Fibroblast of villous mesenchyme (primary cell): ENCODE measurements at places on chromosomes 2 and 18.
A peak's percentile ranks its signal among the peaks of the same experiment; 100 is the strongest.

DNA sequence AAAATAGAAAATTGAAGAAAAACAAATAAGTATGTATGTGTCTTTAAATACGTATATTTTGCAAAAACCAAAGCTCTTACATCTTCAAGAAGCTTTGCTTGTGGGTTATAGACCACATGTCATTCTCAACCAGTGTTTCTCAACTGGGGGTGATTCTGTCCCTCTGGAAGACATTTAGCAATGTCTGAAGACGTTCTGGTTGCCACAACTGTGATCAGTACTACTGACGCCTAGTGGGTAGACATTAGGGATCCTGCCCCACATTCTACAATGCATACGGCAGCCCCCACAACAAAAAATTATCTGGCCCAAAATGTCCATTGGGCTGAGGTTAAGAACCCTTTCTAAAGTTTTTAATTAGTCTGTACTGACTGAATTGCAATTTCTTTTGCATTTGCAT, 48.4 kb downstream of the UNC50 start:
- DNase-seq = no peak

GRCh38 chr18:35085450-35086380, 44.5 kb downstream of the MAPRE2 start:
- no peak for DNase-seq

GRCh38 chr2:226798422-226799210, 1.0 kb downstream of the IRS1 start:
- DNase-seq = peak; percentile 65

DNA sequence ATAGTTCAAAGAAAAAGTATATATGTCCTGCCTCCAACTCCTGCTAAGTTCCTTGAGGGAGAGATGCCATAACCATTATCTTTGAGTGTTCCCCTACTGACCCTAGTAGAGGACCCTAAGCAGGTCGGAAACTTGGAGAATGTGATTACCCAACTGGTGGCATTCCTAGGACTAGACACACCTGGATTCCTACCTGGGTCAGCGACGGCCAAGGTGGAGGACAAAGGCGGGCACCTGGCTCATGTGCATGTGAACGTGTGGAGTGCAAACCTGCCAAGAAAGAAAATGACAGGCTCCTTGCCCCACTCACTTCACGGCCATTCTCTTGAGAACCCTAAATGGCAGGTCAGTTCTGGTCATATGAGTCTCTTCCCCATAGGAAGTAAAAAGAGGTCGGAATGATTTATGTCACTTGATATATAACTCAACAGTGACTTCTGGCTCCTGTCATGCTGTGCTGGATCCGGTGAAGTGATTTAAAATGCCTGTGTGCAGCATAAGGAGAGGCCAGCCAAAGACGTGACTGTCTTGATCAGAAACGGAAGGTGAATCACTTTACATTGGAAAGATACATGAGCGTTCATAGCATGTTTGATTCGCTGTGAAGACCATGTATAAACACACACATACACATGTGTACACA, 371.6 kb downstream of the EIPR1 start:
- no peak for DNase-seq

DNA sequence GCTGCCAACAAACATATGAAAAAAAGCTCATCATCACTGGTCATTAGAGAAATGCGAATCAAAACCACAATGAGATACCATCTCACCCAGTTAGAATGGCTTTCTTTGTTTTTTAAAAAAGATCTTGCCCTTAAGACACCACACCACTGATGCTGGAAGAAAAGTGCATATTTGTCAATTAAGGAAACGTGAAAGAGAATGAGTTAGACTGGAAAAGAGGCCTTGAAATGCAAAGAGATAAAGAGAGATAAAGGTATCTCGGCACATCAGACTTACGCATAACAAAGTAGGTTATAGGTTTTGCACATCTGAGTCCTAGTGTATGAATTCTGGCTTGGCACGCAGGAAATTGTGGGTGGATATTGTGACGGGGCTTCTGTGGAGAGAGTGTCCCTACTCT, 149.5 kb downstream of the MTX2 start:
- DNase-seq = no peak

GRCh38 chr2:74131901-74132300, 15.8 kb downstream of the BOLA3 start:
- no peak for DNase-seq

- DNase-seq = no peak
These were observed 36.9 kb upstream of the KCNG2 start for GRCh38 chr18:79760881-79761280.

DNA sequence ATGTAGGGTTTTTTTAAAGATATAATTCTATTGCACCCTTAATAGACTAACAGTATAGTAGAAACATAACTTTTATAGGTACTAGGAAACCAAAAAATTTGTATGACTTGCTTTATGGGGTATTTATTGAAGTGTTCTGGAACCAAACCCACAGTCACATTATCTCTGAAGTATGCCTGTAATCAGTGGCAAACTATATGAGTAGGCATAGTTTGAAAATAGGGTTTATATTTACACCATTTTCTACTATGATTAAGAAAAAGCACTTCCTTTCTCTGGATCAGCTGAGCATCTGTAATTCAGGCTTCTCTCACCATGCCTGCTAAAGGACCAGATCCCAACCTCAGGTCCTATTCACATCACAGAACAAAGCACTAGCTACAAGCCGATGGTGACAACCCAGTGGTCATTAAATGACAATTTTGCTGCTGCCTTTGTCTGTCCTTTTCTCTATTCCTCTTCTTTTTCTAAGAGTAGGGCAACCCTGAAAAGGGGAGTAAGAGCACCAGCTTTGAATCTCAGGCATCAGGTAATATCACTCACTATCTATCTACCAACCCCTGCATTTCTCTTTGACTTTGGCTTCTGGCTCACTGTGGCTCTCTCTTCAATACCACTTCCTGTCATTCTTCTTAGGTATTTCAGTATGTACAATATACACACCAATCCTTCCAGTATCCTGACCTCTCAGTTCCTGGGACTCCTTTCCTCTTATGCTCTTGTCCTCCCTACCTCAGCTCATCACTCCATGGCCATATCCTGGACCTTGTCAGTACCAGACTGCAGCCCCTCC, 14.4 kb downstream of the NEMP2 start:
- DNase-seq = peak; percentile 27

DNA sequence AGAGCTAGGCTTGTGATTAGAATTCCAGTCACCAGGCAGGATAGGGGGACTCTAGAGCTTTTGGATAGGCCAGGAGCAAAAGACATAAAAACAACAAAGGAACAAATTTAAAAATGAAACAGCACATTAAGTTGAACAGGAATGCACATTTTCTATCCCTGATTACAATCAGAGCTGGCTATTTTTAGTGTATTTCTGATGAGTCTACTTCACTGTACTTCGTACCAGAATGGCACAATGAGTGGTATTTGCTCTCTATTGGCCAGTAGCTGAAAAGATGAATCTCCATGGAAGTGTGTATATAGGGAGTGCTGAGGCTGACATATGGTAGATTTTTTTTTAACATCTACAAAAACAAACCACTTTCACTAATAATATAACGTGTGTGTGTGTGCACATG, 34.2 kb upstream of the LRRTM1 start:
- DNase-seq = no peak

DNA sequence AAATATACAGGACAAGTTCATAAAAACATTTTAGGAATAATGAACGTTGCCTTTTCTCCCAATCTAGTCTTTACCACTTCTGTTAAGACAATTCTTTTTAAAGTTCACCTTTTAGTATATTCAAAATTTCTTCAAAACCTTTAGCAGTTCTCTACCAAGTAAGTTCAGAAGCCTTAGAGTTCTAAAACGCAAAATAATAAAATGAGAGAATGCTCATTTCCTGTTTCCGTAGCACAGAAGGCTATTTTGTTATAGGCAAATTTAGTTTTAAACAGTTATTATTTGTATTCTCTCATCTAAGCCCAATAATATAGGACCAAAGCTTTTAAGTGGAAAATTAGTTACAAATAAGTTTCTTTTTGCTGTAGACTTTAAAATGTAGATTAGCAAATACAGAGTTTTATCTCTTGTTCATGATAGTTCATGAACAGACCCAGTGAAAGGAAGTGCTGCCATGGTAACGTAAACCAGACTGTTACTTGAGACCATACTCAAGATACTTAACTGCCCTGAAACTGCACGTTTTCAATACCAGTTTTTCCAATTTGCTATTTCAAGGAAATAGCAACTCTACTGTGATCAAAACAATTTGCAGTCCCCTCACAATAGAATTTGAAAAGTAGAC, 173.1 kb upstream of the STON1 start:
- DNase-seq = peak; percentile 75

GRCh38 chr18:12477606-12478005, 69.9 kb downstream of the PRELID3A start:
- DNase-seq = no peak

DNA sequence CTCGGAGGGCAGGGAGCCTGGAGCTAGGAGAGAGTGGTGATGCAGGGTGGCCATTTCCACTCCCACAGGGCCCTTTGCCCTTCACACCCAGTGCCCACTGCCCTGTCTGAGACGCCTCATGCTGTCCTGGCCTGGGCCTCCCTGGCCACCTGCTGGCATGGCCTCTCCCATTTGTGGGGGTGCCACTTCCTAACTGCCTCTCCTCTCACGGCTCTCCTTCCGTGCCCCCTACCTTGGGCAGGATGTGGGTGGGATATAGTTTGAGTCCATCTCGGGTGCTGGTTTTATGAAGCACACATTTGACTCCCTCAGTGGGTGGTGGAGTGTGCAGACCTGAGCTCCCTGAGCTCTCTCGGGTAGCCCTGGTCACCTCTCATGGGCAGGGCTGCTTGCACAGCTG, 46.0 kb downstream of the DGKD start:
- no peak for DNase-seq

DNA sequence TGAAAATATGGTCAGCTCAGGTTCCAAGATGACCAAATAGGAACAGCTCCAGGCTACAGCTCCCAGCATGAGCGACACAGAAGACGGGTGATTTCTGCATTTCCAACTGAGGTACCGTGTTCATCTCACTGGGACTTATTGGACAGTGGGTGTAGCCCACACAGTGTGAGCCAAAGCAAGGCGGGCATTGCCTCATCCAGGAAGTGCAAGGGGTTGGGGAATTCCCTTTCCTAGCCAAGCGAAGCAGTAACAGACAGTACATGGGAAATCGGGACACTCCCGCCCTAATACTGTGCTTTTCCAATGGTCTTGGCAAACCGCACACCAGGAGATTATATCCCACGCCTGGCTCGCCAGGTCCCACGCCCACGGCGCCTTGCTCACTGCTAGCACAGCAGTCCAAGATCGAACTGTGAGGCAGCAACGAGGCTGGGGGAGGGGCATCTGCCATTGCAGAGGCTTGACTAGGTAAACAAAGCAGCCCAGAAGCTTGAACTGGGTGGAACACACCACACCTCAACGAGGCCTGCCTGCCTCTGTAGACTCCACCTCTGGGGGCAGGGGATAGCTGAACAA, 57.5 kb downstream of the WDPCP start:
- no peak for DNase-seq

GRCh38 chr2:176122683-176123410, at the start of gene HOXD9:
TSS of gene HOXD9 (plus strand) at chr2:176122719. CDS start at chr2:176122769, 50 bp downstream.
- DNase-seq = no peak

- DNase-seq = peak; percentile 19
These were observed 27.5 kb upstream of the CAB39 start for GRCh38 chr2:230685178-230685577.

DNA sequence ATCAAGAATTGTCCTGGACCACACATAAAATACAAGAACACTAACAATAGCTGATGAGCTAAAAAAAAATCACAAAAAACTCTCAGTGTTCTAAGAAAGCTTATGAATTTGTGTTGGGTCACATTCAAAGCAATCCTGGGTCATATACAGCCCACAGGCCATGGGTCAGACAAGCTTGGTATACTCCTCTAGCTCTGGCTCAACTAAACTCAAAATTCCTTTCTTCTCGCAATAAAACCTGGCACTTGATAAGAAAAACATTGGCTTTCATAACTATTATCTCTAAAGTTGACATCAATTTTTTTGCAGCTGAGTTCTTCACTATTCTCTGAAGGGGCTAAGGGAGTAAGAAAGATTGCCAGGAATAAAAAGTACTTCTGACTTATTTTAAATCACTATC, 38.3 kb downstream of the FBXO48 start:
- DNase-seq = peak; percentile 13

DNA sequence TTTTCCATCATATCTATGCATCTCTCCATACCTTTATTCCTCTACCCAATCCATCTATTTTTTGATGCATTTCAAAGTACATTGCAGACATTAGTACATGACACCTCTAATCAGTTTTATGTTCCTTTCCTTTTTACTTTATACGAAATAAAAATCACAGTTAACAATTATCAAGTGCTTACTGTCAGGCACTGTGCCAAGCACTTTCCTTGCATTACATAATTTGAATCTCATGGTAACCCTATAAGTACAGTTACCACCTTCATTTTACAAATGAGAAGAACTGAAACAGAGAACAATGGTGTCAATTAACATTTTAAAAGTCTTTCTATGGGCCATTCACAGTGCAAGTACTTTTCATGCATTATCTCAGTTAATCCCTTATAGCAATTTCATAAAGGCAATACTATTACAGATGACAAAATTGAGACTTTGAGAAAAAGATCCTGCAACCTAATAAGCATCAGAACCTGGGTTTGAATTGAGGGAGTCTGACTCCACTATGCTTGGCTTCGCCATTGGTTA, 544.4 kb upstream of the TNP1 start:
- DNase-seq = no peak

- peak; percentile 88 for DNase-seq
These were observed 12.4 kb downstream of the ASAP2 start for GRCh38 chr2:9219027-9219445.

DNA sequence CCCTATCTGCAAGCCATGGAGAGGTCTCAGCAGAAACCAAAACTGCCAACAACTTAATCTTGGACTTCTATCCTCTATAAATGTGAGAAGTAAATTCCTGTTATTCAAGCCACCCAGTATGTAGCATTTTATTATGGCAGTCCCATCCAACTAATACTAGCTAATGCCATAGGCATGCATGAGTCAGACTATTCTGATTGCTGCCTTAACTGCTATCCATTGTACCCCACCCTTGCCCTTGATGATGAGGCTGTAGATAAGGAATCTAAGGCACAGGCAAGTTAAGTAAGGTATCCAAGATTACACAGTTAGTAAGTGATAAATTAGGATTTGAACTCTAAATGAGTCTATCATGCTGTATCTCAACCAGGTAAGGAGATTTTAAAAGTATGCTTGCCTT, 223.0 kb downstream of the UBE2E3 start:
- peak; percentile 62 for DNase-seq

DNA sequence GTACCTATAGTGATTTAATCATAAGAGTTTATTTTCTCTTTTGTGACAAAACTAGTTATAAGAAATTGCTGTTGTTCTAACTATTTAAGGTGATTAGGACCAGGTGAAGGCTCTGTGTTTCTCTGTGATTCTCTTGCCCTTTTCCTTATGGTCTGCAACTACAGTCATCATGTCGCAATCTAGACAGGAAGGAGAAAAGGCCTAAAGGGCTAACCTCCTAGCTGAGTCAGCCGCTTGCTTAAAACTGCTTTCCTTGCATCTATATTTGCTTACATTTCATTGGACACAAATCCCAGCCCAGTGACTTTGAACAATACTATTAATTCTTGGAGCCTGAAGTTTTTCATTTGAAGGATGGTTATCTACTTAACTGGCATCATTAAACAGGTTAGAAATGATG, 93.1 kb downstream of the PIK3C3 start:
- DNase-seq = peak; percentile 94
